Left renal pelvis (tissue), 4 donors: ENCODE measurements at places on chromosomes 16 and 17. TPM values are rescaled to one million over a fixed set of nuclear protein-coding genes. Genes with fewer than 3 reads are reported as not detected.
A peak's percentile ranks its signal among the peaks of the same experiment; 100 is the strongest.

DNA sequence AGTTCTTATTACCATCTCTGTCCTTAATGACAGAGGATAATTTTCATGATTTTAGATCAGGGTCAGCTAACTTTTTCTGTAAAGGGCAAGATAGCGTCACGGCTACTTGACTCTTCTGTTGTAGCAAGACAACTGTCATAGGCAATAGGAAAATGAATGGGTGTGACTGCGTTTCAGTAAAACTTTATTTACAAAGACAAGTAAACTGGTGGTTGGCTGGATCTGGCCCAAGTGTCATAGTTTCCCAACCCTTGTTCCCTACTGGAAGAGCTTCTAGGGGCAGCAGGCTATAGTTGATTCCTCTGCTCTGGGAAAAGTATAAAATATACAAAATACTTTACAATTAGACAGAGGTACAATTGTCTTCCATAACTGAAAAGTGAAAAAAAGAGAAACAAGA, 50.6 kb upstream of the VPS4A start:
- DNase-seq = no peak

DNA sequence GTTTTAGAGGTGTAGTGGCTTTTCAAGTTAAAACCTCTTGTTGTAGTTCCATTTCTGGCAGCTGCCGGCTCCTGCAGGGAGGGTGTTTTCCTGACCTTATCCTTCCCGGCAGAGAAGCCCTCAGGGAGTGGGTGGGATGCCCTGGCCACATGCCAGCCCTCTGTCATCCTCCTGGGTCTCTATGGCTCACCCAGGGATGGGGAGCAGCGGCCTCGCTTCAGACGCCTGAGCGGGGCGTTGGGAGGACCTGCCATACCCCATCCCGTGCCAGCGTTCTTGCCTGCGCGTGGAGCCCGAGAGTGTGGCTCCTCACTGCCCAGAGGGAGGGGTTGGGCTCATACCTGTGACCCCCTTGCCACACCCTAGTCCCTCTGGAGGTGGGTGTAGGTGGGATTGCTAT, 11.9 kb downstream of the KCNJ12 start:
- no peak for DNase-seq

GRCh38 chr16:15444264-15444663, 9.9 kb downstream of the BMERB1 start:
- no peak for DNase-seq

DNA sequence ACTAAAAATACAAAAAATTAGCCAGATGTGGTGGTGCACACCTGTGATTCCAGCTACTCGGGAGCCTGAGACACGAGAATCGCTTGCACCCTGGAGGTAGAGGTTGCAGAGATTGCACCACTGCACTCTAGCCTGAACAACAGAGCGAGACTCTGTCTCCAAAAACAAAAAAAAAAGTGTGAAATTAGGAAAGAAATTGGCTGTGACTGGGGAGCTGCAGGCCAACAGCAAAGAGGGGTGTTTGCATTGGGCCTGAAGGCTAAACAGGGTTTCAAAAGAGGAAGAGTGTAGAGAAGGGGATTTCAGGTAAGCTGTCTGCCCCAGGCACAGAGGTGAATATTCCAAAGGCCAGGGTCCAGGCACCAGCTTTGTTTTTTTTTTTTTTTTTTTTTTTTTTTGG, 9.4 kb downstream of the BMERB1 start:
- DNase-seq = no peak

GRCh38 chr16:25580041-25580440, 111.7 kb upstream of the HS3ST4 start:
- no peak for DNase-seq

- no peak for DNase-seq
Measured at GRCh38 chr17:74451557-74451956, 14.9 kb upstream of the CD300A start.

DNA sequence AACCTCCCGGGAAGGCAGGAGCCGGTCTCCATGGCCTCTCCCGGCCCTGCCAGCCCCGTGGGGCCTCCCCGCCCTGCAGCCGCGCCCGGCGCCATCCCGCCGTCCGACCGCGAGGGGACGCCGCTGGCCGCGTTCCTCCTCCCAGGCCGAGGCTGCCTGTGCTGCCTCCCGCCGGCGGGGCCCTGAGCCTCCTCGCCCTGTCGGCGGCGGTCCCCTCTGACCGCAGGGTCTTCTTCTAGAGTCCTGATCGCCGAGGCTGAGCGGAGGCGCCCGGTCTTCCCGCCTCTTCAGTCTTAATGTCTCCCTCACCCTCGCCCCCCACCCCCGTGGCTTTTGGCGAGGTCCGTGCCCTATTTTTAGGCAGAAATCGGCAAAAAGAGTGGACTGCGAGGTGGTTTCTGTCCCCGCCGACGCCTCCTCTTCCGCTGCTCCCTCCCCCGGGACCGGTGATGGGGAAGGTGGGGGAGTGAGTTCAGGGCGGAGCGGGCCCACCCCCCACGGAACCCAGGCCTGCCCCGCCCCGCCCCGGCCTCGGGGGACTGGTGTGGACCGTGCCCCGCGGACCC, 794 bp upstream of the CPNE7 start:
- DNase-seq = no peak

DNA sequence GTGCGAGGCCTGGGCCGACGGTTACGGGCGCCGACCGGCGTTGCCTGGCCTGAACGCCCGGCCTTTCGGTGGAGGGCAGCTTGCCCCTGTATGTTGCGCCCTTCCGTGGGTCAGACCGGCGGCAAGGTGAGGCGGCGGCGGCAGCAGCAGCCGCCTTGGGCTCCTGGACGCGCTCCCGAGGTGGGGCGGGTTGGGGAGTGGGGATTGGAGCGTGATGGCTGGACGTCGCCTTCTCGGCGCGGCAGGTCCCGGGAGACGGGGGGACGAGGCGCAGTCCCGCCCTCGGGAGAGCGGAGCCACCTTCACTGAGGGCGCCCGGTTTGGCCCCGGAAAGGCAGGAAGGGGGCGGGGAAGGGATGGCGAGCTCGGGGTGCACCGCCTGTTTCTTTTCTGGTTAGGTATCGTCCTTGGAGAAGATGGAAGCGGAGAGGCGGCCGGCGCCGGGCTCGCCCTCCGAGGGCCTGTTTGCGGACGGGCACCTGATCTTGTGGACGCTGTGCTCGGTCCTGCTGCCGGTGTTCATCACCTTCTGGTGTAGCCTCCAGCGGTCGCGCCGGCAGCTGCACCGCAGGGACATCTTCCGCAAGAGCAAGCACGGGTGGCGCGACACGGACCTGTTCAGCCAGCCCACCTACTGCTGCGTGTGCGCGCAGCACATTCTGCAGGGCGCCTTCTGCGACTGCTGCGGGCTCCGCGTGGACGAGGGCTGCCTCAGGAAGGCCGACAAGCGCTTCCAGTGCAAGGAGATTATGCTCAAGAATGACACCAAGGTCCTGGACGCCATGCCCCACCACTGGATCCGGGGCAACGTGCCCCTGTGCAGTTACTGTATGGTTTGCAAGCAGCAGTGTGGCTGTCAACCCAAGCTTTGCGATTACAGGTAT, 671 bp downstream of the DGKE start:
- peak; percentile 14 for DNase-seq

- DNase-seq = no peak
Measured at GRCh38 chr17:6556121-6557039, at the start of gene PITPNM3. TSS of gene PITPNM3 (minus strand) at chr17:6556555. CDS start at chr17:6556406, 149 bp downstream.

DNA sequence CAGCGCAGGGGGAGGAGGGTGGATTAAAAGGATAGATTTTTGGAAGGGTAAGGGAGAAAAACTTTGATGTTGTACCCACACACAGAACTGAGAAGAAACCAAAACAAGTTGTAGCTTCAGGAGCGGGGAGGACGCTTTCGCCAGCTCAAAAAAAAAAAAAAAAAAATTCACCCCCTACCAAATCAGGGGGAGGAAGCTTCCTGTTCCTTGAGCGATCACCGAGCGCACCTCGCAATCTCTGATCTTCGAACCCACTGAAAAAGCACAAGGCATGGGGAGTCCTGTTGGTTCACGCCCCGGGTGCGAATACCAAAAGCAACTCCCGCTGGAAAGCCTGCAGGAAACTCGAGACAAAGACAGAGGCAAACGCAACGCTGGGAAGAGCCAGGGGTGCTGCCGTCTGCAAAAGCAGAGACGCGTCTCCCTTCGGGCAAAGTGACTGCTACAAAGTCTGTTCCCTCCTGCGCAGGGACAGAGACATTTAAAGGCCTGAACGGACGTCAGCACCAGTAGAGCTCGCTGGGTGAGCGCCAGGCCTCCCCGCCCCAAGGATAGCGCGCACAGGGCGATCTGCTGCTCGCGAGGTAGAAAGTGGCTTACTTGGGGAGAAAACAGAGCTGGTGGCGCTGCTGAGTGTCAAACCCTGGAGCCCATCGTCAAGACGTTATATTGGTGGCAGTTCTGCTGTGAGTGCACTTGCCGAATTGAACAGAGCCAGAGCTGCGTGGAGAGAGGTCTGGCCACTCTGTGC, 190.4 kb downstream of the USP22 start:
- no peak for DNase-seq

- no peak for DNase-seq
Measured at GRCh38 chr16:83418565-83418964, 389.2 kb upstream of the HSBP1 start.

DNA sequence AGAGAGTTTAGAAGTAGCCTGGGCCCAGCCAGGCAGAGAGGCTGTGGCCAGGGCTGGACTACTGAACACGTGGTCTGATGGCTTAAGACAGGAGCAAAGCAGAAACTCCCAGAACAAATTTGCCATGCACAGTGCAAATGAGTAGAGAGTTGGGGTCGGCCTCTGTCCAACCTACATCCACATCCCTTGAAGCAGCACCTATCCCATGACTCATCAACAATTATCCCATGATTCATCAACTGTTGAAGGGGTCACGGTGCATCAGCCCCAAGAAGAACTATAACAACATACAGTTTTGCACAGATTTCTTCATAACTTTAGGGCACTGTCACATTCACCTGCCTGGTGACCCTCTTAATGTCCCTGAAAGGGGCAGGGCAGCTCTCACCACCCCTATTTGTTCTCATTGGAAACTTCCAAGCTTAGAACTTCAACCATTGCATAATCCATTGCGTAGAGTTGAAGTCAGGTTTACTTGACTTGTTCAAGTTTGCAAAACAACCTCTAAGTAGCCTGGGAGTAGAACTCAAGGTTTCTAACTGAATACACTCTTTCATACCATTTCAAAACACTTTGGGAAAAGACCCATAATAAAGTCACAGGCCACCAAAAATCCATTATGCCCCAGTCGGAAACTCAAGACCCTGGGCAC, 235.2 kb upstream of the CDH5 start:
- DNase-seq = no peak

- DNase-seq = no peak
Measured at GRCh38 chr16:12111819-12112218, 135.3 kb downstream of the SNX29 start.

The KIF2B gene
- not detected for polyA plus RNA-seq

The GGNBP2 gene
- polyA plus RNA-seq = 91.8 TPM

The C16orf96 gene
- 0.41 TPM for polyA plus RNA-seq

The CDH8 gene
- polyA plus RNA-seq = 7.4 TPM

The GRIN2A gene
- polyA plus RNA-seq = 0.66 TPM

The TBX2 gene
- polyA plus RNA-seq = 117 TPM

The CCL1 gene
- not detected for polyA plus RNA-seq

The YPEL2 gene
- polyA plus RNA-seq = 35.1 TPM

The CPPED1 gene
- polyA plus RNA-seq = 25.3 TPM

The CASKIN1 gene
- polyA plus RNA-seq = 0.79 TPM
